ENCODE measurements at places on chromosomes 6 and 20. TPM values are rescaled to one million over a fixed set of nuclear protein-coding genes. Genes with fewer than 3 reads are reported as not detected.

The HTR1E gene
- polyA plus RNA-seq = not detected

The RAET1G gene
- 0.36 TPM for polyA plus RNA-seq

The GPR6 gene
- not detected for polyA plus RNA-seq

The EPPIN gene
- not detected for polyA plus RNA-seq

The SNRNP48 gene
- polyA plus RNA-seq = 21.3 TPM

All from muscle of arm (tissue), 14 donors.